ENCODE measurements at places on chromosomes 6 and 20.

DNA sequence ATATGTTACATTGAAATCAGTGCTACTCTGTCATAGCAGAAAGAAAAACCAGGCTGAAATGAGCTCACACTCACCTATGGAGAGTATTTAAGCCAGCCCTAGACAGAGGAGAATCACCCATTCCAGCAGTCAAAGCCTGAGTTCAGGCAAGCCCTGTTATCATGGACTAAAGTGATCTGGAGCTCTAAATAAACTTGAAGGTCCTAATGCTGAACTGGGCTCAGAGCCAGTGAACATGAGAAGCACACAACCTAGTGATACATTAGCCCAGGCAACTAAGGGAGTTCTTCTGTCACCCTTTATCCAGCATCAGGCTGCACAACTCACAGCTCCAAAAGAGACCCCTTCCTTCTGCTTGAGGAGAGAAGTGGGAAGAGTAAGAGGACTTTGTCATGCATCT lies 425.0 kb downstream of the COL12A1 start:
- DNase-seq, result no peak

DNA sequence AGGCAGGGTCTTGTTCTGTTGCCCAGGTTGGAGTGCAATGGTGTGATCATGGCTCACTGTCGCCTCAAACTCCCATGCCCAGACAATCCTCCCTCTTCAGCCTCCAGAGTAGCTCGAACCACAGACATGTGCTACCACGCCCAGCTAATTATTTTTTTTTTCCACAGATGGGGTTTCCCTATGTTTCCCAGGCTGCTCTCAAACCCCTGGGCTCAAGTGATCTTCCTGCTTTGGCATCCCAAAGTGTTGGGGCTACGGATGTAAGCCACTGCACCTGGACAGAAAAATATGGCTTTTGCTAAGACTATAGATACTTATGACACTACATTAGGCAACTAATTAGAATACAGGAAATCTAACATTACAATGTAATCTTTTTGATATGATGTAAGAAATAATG lies 17.9 kb downstream of the RNF24 start:
- DNase-seq, result no peak

DNA sequence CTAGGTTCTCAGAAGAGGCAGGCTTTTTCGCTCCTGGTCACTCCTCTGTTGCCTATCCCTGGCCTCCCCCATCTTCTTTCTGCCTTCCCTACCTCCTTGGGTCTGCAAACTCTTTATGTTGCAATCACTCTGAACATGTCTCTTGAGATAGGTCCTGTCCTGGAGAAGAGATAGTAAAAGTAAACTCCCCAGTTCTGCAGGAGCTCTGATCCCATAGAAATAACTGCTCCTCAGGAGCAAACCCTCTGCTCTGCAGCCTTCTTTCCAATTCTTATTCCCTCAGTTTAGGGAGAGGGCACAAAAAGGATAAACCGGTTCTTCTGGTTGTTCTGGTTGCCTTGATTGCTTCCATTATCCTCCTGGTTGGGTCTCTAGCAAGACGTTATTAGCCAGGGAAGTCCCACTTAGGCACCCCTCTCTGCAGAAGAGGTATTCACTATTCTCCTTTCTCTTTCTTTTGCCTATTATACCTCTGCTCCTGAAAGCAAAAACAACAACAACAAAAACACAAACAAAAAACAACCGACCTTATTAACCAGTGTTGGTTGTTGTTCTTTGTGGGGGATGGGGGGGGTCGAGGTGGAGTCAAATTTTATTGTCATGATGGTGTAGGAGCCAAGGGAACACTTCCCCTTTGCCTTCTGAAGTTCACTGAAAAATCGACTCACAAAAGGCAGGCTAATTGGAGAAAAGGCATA lies 973 bp downstream of the TRIM38 start:
- peak; percentile 35 for DNase-seq

DNA sequence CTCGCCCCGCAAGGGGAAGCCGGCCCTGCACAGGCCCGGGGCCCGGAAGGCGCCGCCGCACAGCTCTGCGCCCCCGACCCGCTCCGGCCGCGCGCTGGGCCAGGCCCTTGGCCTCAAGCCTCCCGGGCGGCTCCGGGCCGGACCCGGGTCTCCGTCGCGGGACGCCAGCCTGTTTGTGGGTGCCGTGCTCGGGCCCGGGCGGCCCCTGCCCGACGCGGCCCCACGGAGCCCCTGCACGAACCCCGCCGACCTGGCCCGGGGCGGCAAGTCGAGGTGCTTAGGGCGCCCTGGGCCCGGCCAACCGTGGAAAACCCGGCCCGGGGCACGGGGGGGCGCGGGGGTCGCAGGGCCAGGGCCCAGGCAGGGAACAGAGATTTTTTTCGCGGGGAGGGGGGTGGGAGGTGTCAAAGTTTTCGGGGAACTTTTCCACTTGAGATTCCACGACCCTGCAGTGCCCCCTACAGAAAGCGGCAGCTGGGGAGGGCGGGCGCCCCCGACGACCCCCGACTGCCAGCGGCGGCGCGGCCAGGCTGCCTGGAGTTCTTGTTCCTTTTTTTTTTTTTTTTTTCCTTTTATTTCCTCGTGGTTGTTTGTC lies 805 bp upstream of the STX16 start:
- DNase-seq, result peak; percentile 48

DNA sequence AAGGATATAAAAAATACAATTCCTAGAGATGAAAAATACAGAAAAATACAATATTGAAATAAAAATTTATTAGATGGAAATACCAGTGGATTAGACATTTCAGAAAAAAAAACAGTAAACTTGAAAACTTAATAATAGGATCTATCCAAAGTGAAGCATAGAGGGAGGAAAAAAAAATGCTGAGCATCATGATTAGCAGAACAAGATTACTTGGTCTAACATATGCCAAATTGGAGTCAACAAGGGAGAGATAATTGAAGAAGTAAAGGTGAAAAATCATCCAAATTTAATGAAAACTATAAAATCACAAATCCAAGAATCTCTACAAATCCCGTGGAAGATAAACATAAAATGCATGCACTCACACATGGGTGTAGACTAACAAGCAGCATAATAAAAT lies 166.2 kb upstream of the BMP5 start:
- DNase-seq, result no peak

DNA sequence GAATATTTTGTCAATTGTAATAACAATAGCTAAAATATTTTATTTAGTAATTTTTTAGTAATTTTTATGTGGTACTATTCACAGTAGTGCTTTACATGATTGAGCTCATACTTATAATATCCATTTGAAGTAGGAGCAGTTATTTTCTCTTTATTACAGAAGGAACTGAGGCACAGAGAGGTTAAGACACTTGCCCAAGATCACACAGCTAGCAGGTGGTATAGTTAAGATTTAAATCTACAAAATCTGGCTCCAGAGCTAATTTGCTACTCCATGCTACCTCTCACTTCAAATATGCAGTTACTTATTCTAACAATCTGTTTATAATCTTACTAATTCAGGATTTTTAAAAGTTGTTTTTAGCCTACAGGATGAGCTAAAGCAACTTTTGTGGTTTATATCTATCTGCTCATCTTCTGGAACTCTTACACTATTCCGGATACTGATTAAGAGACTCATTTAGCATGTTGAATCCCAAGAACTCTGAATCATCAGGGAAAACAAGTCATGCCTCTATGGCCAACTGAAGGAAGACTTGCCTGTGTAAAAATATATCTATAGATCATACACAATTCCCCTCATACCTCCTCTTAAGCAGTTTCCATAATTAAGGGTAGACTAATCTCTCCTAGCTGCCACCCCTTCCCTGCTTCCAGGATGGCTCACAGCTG lies 324.2 kb downstream of the UBE3D start:
- no peak for DNase-seq

- DNase-seq, result peak; percentile 45
Observed at GRCh38 chr20:58721951-58722778, 29.6 kb downstream of the NPEPL1 start.

DNA sequence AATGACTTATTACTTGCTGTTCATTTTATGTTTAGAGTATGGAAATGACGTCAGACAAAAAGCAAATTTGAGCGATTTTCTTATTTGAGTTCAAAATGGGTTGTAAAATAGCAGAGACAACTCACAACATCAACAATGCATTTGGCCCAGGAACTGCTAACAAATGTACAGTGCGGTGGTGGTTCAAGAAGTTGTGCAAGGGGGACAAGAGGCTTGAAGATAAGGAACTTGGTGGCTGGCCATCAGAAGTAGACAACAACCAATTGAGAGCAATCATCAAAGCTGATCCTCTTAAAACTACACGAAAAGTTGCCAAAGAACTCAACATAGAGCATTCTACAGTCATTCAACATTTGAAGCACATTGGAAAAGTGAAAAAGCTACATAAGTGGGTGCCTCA lies 43.8 kb downstream of the REV3L start:
- no peak for DNase-seq

DNA sequence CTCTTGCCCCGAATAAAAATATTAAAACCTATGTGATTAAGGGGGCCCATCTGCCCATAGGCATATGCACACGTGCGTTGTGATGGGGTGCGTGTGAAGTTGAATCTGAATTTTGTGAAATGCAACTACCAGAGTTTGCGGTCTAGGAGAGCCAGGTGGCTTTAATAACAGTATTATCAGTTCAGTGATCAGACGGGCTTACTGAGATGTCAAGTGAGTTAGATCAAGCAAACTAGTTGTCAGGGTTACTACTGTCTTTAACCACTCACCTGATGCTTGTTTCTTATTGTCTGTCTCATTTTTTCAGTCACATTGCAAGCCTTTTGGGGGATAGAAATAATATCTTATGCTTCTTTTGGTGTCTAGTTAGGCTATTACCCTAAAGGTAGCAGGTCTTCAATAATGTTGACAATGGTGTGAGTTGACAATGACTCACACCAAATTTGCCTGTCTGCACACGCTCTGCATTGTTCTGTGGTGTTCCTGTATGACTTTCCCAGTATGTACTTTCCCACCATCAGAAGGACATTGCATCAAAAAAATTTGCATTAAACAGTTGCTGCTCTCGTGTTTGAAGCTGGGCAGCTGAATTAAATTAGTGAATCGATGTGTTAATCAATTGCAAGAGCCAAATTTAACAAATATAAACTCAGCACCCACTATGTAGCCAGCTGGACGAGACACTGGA lies 103.1 kb upstream of the NAA20 start:
- peak; percentile 85 for DNase-seq

DNA sequence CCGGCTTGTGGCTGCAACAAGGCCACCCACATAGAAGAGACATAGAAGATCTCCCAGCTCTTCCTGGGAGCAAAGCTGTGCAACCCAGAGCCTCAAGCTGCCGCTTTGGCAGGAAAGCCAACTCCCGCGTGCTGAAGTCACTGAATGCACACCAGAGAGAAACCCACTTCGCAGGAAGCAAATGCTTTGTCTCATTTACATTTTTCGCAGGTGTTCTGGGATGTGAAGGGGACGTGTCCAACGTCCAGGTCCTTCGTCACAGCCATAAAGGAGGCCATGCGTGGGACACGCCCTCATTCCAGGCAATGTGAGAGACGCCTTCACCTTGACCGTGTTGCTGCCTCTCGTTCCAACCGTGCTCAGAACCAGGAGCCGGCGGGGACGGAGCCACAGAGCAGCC lies 24.4 kb downstream of the KCNQ2 start:
- DNase-seq, result no peak

- DNase-seq, result no peak
Observed at GRCh38 chr6:155894262-155894661, 438.6 kb upstream of the NOX3 start.

GRCh38 chr20:59134182-59134581 lies 29.4 kb upstream of the ZNF831 start:
- peak; percentile 23 for DNase-seq

- no peak for DNase-seq
Observed at GRCh38 chr6:17988422-17988944, 1.0 kb upstream of the KIF13A start.

Data from suppressor macrophage treated with lipopolysaccharide for 1 hour (primary cell).